ENCODE measurements at places on chromosomes 2 and 18. TPM values are rescaled to one million over a fixed set of nuclear protein-coding genes. Genes with fewer than 3 reads are reported as not detected.

RESP18 gene
- total RNA-seq = not detected

KCNS3 gene
- 16.0 TPM for total RNA-seq

MAPK4 gene
- total RNA-seq = 16.5 TPM

SCTR gene
- not detected for total RNA-seq

PLCL1 gene
- total RNA-seq = 0.33 TPM

AOX1 gene
- total RNA-seq = 3.4 TPM

POTEJ gene
- not detected for total RNA-seq
